ENCODE measurements at places on chromosomes 2 and 18.
A peak's percentile ranks its signal among the peaks of the same experiment; 100 is the strongest.

DNA sequence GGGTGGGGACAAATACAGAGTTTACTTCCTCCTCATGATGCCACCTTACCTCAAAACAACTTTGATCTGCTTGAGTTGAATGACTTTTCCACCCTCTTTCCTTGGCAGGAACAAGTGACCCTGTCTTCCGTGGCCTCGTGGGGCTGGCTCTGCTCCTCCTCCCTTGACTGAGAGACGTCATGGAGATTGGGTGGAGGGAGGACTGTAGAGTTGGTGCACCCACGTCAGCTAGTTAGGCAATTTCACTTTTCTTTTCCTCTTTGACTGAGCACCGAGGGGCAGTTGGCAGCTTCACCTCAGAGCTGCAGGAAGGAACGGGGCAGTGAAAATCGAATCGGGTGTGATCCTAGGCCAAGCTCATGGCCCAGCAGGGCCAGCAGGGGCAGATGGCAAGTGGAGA, at the start of gene SP140:
Gene SP140, plus strand, starts transcription at position 251 of the 400 bp plus-strand sequence. Its CDS starts 109 bp downstream, at position 360.
- DNase-seq, result peak; percentile 50

DNA sequence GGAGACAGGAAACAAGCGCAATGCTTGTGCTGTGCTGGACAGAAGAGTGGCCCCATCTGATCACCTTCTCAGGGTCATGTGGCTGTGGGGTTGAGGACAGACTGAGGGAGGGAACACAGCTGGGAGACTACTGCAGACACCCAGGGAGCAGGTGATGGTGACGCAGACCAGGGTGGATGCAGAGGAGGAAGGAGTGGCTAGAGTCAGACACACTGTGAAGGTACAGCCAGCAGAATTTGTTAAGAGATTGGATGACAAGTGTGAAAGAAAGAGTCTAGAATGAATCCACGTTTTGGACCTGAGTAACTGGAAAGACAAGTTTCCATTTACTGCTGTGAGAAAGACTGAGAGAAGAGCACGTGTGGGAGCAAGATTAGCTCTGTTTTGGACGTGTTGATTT, 15.9 kb upstream of the POMC start:
- no peak for DNase-seq

DNA sequence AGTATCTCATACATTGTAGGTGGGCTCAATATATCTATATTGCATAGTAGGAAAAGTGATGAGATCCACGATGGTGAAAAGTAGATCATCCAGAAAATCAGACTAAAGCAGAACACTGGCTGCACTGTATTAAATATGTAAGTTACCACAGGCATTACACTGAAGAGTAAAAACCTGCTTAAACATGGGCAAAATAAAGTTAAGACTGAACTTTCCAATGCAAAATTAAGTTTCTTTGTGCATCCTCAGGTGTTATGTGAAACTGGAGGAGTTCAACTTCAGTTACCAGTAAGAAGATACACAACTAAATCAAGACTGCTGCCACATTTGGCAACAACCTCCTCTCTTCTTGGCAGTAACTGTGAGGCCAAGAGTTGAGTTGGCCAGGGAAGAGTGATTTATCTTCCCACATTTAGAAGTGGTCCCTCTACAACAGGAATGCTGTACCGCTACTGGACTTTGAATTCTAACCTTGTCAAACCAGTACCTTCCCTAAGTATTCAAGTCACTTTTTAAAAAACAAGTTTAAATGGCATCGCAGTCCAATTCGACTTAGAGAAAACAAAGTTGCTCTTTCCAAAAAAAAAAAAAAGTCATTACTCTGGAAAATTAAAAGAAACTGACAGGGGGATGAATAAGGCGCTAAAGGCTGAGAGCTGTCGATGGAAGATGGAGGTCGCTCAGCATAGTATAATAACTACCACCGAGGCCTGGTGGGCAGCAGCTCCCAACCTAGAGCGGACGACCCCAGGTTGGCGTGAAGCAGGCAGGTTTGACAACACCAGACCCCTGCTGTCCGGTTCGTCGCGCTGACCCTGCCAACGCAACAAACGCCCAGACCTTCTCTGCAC, 1.1 kb downstream of the MAP4K3 start:
- DNase-seq, result no peak

- no peak for DNase-seq
These were observed 518.8 kb upstream of the ACVR2A start for GRCh38 chr2:147325990-147326389.

- no peak for DNase-seq
These were observed 94.9 kb downstream of the FHOD3 start for GRCh38 chr18:36392164-36392978.

GRCh38 chr2:191432121-191432520, 186.9 kb downstream of the MYO1B start:
- no peak for DNase-seq

DNA sequence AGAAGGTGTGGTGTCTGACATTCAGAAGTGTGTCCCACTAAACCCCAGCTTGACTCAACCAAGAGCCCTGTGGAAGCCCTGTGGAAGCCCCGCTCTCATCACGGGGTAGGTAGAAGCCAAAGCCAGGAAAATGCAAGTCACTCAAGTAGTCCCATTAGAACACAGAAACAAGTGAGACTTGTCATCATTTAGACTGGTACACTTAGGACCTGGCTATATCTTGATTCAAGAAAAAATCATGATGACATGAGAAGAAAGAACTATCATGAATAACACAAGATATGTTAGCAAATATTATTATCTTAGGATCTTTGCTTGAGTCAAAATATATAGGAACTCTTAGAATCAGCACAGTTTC, 28.2 kb upstream of the SULT1C4 start:
- no peak for DNase-seq

DNA sequence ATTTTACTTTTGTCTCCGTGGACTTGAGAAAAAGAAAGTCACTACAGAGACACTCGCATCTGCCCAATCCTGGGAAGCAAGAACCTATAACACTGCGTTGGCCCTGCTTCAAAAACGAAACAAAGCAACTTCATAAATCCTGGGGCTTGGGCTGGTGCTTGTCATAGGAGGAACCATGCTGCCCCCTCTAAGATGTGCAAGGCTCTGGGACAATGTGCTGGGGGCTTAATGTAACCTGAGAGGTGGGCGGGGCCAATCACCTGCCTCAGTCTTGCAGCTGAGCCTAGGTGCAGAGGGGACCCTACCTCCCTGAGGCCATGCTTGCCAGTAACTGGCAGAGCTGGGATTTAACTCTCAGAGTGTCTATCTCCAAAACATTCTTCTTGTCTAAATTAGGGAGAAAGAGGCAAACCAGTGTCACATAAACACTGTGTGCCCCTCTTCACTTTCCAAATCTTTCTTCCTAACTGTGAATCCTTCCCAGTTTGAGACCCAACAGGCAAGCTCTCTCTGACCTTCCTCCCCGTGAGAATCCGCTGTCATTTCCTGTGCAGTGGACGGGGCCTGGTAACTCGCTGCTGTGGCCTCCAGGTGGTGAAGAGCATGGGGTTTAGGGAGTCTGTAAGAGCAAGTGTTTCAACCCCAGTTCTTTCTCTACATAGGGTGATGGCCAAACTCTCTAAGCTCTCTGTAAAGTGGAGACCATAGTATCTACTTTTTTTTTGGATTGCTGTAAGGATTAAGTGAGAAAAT, 115.1 kb downstream of the ACKR3 start:
- DNase-seq, result no peak

DNA sequence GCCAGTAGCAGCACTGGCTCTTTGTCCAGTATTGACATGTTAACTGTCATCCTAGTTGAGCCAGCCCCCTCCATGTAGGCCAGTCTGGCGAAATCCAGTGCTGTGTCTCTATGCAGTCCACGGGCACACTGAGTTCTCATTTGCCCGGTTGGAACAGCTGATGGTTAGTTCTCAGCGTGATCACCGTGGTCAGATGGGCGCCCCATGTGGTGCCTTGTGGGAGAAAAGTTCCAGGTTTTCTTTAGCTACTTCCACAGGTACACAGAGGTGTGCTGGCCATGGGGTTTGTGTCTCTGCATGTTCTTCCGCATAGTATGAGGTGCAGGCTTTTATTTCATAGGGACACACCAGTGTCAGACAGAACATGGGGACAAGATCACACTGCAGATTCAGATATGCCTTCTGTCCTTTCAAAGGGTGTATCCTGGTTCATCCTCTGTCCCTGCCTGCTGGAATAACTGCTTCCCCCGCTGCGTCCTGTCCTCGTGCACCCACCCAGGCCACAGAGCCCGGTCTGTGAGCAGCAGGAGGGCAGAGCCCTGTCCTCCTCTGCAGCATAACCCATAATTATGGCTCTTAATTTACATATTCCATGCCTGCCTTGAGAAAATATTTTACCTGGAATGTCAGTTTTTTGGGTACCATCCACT, 334.1 kb downstream of the GBX2 start:
- DNase-seq, result no peak

- DNase-seq, result no peak
These were observed 201.3 kb upstream of the NT5C1B start for GRCh38 chr2:18790509-18791171.

GRCh38 chr2:19203866-19204265, 154.6 kb downstream of the OSR1 start:
- no peak for DNase-seq

DNA sequence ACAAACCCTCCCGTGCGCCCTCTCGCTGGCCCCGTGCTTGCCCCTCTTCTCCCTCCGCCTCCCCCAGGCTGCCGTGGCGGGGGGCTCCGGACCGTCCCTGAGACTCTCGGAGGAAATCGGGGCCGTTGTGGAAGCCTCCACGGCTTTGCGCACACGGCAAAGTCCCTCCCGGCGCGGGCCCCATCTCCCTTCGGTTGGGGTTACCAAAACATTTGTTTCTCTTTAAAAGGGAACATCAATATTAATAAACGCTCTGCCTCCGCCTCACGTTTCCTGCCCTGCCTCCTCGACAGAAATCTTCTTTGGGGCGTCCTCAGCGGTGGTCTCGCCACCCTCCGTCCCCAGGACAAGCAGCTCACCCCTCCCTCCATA, 3.8 kb downstream of the PAX3 start:
- DNase-seq, result no peak

DNA sequence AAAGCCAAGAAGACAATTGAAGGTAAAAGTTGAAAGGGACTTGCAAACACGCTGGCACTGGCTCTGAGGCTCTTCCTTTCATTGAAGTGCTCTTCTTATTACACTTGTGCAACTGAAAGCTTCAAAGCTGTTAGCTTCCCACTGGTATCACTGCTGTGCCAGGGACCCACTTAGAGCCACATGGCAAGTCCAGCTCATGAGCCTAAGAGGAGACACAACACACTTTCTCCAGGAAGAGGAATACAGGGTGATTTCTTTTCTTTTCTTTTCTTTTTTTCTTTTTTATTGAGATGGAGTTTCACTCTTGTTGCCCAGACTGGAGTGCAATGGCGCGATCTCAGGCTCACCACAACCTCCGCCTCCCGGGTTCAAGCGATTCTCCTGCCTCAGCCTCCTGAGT, 218.2 kb downstream of the ATAD2B start:
- DNase-seq, result no peak

DNA sequence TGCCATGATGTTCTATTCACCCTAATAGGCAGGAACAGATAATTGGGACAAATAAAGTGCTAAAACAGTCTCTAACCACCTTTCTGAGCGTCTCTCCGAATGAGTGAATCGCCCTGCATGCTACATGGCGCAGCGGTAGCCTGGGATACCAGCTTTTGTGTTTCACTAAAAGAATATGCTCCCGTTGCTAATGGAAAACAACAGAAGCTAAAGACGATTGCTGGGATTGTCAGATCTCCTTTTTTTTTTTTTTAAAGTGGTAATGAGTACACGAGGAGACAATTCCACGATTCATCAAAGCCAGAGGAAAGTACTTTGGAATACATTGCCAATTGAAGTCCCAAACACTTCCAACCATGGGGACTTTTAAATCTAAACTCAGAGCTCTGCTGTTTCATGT, 1815.3 kb upstream of the CELF4 start:
- no peak for DNase-seq

- DNase-seq, result no peak
These were observed 160.8 kb upstream of the FANCL start for GRCh38 chr2:58401936-58402335.

GRCh38 chr18:5571666-5572065, 27.9 kb upstream of the EPB41L3 start:
- no peak for DNase-seq

Measured in activated CD4-positive, alpha-beta T cell treated with anti-CD3 and anti-CD28 coated beads for 24 hours (primary cell).